Sigmoid colon (tissue), 7 donors: ENCODE measurements at places on chromosomes 2 and 18. TPM values are rescaled to one million over a fixed set of nuclear protein-coding genes. Genes with fewer than 3 reads are reported as not detected.

- peak; percentile 84 for DNase-seq
Measured at GRCh38 chr2:170409164-170409535, 231.2 kb downstream of the MYO3B start.

- no peak for DNase-seq
Measured at GRCh38 chr2:164150604-164151003, 414.8 kb upstream of the FIGN start.

The CRYGD gene
- total RNA-seq = not detected

The CELF4 gene
- 5.0 TPM for total RNA-seq

DNA sequence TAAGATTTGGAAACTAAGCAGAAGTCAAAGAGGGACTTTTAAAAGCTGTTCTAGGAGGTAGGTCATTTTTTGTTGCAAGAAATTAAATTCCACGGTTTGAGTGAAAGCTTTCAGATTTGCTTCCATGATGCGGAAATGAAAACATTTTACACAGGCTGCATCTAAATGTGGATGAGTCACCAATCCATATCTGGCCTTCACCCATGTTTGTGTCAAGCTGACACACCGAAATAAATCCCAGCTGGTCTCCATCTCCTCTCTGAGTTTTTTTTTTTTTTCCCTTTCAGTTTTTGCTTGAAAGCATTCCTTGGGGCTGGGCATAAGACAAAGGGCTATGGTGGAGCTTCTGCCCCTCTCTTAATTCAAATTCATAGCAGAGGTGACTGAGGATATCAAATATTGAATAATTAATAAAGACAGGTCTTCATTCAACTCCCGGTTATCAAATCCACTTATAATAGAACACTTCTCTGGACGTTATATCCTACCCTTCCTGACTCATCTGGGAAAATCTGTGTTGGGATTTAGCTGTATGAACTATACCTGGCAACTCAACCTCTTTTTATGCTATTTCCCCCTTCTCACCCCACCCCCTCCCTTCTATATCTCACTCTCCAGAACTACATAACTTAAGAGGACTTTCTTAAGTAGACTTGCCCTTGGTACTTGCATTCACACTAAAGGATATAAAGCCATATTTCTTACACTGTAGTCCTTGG lies 558.3 kb upstream of the GCFC2 start:
- DNase-seq = no peak

GRCh38 chr2:23053601-23054000 lies 331.4 kb upstream of the KLHL29 start:
- no peak for DNase-seq

GRCh38 chr18:47263430-47264307 lies 12.2 kb upstream of the SKOR2 start:
- no peak for DNase-seq

GRCh38 chr2:47344890-47345589 lies 57.9 kb upstream of the MSH2 start:
- DNase-seq = peak; percentile 76

The MARCHF4 gene
- not detected for total RNA-seq

DNA sequence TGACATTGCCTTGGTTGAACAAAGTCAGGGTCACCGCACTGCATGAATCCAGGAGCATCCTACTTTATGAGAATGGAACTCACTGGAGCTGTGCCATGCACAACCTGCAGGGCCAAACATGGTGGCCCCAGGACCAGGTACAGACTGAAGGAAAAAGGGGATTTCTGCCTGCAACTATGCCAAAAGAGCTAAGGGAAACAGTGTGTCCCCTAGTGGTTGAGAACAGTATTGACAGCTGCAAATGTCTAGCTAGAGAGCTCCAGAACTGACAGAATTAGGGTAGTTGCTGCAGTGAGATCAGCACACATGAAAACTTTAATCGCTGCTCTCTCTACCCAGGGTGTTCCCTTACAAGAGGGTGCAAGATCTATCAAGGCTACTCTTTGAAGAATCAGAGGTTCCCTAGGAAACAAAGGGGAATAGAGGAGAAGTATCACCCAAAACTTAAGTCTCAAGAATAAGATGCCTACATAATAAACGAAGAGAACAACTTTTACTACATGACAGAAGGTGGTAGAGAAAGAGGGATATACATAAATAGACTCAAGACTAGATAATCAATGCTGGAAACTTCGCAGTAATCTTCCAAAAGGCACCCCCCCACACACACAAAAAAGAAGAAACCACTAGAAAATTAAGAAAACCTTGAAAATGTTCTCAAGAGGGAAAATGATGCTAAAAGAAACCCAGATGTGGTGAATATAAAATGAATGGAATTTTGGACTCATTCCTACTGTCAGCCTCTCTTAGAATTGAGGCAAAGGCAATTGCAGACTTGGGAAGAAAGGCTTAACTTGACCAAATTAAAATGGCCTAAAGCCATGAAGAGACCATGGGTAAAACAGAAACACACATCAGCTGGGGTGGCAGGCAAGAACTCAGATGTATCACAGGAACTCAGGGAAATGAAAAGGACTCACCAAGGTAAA lies 43.6 kb upstream of the IHH start:
- DNase-seq = no peak

The CCDC102B gene
- total RNA-seq = 6.7 TPM

DNA sequence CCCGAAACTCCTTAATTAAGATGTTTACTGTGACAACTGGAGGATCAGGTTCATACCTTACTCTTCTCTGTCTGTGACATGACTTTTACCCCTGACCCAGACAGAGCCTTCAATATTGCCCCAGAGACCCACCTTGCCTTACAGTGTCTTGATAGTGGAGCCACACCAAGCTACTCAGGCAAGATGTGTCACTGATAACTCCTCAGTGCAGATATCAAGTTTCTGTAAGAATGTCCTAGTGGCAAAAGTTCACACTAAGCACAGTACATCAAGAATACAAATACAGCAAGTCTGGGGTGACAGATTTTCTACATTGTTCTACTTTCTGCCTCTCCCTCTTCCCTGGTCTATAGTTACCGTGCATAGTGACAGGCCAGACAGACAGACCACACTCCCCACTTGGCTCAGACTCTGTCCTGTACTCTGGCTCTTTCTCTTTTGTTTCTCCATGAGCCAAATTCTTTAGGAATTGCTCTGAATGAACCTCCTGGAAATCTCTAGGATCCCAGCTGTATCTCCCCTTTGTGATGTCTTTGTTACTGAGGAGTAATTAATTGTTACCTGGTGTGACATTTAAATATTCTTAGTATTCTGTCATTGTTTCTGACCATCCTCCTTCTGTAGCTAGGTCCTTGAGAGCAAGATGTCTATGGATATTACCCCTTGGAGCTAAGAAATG lies 24.1 kb upstream of the APOB start:
- DNase-seq = no peak

- no peak for DNase-seq
Measured at GRCh38 chr2:54572262-54572635, 116.1 kb downstream of the SPTBN1 start.

DNA sequence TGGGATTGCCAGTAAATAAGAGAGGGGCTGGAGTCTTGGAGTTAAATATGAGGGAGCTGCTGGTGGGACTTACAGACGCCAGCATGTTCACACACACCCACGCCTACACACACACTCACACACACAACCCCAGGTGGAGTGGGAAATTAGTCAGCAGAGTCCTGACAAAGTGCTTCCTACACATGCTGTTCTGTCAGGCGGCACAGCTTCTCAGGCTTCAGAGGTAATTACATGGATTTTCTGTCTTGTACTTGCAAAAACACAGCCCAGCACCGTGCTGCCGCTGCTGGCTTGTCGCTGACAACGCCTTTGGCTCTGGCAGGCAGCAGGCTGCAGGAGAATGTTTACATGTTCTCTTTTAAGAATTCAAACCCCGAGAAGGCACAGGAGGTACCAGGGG lies 1186.3 kb upstream of the CELF4 start:
- no peak for DNase-seq

DNA sequence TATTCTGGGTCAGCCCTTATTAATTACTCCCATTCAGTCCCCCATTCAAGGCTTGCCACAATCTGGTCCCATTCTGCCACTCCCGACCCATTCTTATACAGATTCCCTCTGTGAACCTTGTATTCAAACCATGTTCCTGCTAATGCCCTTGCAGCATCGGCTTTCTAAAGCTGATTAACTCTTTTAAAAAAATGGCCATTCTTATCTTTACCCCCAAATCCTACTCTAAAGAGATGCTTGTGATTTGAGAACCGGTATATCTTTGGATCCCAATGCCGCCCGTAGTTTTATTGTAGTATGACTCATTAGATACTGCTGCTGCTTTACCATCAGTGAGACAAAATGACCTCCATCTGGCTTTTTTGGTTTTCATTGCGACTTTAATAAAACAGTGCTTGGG lies 72.2 kb downstream of the XRCC5 start:
- no peak for DNase-seq

DNA sequence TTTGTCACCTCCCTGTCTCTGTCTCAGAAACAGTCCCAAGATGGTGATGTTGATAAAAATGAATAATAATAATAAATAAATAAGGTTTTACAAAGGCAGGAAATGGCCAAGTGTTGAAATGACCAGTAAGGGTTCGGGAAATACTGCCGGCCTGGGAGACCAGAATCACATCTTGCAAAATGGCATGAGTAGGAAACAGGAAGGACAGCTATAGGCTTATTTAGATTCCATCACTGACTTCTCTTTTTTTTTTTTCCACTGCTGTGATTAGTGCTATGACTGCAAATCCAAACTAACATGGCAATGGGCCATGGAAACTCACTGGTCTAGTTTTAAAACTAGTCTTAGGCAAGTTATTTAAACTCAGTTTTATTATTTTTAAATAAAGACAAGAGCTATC lies 60.6 kb downstream of the SCN1A start:
- DNase-seq = no peak

The SLC9A4 gene
- not detected for total RNA-seq

The TMEM247 gene
- not detected for total RNA-seq

- no peak for DNase-seq
Measured at GRCh38 chr18:34744569-34744968, 34.5 kb downstream of the DTNA start.

GRCh38 chr2:119862127-119862889 lies 102.6 kb downstream of the PTPN4 start:
- no peak for DNase-seq

DNA sequence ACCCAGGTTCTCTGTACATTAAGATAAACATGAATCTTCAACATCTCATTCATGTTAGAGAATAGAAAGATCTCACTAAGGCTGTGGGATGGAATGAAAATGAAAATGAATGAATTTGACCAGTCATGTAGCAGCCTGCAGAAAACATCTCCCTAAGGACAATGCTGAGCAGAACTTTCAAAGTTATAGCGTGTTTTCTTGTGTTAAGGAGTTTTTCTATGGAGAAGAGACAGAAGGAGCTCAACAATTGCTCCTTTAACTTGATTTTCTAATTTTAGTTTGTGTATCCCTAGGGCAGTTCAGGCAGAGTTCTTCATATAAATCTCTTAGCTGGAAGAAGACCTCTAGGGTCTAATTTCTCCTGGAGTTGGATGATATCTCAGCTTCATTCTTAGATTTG lies 45.2 kb upstream of the PDCL3 start:
- DNase-seq = no peak

GRCh38 chr18:10322004-10322403 lies 132.4 kb upstream of the APCDD1 start:
- no peak for DNase-seq

GRCh38 chr2:137262594-137262993 lies 497.2 kb downstream of the THSD7B start:
- DNase-seq = no peak

GRCh38 chr2:130877258-130877657 lies 40.5 kb downstream of the ARHGEF4 start:
- DNase-seq = no peak

GRCh38 chr2:172239944-172240590 lies 137.4 kb upstream of the DLX2 start:
- DNase-seq = no peak

- no peak for DNase-seq
Measured at GRCh38 chr2:183868707-183869106, 729.6 kb upstream of the ZNF804A start.

DNA sequence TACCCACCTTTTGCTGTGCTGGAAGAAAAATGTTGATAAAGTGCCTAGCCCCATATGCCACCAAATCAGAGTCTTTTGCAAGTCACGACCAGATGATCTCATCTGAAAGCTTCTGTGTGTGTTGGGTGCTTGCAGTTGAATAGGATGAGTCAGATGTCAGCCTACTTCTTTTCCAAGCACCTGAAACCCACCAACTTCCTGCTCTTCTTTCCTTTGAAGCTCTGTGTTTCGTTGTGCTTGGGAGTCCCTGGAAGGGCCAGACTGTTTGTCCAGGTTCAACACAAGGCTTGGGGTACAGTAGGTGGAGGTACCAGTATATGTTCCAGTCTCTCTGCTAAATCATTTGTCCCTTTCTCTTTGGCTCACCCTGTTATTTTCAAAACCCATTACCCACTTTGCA lies 36.8 kb upstream of the LCLAT1 start:
- no peak for DNase-seq

- no peak for DNase-seq
Measured at GRCh38 chr2:119006441-119006840, 64.4 kb downstream of the MARCO start.

The CCDC68 gene
- 5.5 TPM for total RNA-seq

The SPP2 gene
- total RNA-seq = not detected

The MTERF4 gene
- 27.0 TPM for total RNA-seq

DNA sequence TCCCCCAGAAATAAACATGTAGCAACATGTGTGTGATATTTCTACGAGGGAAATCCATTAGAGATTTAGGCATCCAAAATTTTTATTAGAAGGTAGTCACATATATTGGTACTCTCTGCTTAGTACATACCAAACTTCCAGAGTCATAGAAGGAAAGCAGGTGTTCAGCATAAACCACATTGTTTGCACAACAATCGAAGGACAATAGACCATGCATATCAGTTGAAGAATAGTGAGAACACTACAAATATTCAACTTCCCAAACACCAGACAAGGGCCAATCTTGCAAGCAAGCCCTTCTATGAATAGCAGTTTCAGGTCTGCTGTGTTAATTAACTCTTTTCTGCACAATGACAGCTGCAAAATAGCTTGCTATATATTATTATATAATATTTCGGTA lies 702.2 kb downstream of the ERBB4 start:
- no peak for DNase-seq

The EMILIN1 gene
- 333 TPM for total RNA-seq

DNA sequence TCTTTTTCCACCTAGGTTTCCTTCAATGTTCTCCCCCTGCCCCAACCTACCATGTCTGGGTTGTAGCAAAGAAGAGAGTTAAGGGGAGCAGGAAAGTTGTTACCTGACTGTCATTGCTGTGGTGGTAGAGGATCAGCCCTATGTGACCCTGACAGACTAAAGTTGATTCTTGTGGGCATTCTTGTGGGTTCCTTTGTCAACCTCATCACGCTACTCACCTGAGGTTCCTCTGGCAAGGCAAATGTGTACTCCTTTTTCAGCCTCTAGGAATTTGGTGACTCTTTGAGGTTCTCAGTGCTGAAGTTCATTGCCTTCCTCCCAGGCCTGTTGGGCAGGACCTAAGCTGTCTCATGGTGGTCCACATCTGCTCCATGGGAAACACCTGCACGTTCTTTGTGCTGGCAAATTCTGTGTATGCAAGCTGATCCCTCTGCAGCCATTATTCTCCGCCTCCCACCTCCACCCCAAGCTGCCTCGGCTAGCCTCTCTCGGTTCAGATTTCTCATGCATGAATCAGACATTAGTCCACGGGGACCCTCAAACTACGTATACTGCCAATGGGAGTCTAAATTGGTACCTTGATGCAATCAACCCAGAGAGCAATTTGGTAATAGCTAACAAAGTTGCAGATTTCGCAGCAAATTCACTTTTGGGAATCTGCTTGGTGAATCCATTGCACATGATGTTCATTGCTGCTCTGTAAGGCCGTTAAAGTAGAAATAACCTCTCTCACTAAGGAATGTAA lies 1.5 kb upstream of the GMCL1 start:
- DNase-seq = no peak
